ENCODE measurements at places on chromosomes 7 and 10.

GRCh38 chr10:1253523-1254353 is 197.6 kb downstream of the WDR37 start:
- no peak for DNase-seq

DNA sequence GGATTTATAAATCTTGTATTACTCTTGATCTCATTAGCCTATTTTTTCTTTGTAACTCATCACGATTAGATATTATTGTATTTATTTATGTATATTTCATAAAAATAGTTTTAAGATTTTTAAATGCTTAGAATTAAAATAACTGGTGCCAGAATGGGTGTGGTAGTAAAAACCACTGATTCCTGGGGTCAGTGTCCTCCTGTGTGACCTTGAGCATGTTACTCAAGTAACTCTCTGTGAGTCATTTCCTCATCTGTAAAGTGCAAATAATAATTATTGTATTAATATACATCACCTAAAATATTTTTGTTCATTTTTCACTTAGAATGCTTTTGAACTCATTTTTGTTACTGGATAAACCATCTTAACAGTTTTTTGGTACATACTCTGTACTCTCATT is 91.3 kb upstream of the TMEM229A start:
- no peak for DNase-seq

GRCh38 chr7:12583176-12583575 is 12.7 kb downstream of the SCIN start:
- DNase-seq: no peak

GRCh38 chr10:78176320-78177317 is 143.0 kb downstream of the RPS24 start:
- DNase-seq: no peak

- DNase-seq: no peak
Observed at GRCh38 chr7:133021196-133021595, 60.7 kb downstream of the CHCHD3 start.

DNA sequence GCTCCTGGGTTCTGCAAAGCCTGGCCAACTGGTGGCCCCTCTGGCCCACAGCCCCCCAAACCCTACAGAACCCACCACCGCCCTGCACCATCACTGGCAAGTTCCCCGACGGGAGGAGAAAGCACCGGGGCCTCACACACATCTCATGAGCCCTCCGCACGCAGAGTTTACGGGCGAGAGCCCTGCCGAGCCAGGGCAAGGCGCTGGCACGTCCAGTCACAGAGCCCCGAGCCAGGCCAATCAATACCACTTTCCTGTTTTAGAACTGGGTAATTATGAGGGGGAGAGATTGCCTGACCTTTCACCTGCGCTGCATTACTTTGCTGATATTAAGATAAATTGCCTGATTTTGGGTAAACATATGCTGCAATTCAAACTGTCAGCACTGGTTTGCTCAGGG is 113.3 kb downstream of the EBF3 start:
- DNase-seq: no peak

- DNase-seq: no peak
Observed at GRCh38 chr7:131194070-131194865, 133.4 kb upstream of the MKLN1 start.

DNA sequence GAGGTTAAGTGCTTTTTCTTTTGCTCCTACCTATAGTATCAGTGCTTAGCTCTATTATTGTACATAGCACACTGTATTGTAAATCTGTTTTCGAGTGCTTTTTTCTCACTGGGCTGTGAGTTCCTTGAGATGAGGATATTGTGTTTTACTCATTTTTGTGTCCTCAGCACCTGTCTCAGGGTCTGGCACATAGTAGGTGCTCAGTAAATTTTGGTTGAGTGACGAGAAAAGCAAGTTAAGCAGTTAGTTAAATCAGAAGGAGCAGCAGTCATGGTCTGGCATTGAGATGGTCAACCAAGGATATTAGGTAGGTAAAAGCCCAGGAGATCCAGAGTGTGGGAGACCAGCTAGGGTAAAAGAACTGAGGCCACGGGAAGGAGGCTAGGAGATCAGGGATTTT is 51.2 kb downstream of the AP3M1 start:
- no peak for DNase-seq

DNA sequence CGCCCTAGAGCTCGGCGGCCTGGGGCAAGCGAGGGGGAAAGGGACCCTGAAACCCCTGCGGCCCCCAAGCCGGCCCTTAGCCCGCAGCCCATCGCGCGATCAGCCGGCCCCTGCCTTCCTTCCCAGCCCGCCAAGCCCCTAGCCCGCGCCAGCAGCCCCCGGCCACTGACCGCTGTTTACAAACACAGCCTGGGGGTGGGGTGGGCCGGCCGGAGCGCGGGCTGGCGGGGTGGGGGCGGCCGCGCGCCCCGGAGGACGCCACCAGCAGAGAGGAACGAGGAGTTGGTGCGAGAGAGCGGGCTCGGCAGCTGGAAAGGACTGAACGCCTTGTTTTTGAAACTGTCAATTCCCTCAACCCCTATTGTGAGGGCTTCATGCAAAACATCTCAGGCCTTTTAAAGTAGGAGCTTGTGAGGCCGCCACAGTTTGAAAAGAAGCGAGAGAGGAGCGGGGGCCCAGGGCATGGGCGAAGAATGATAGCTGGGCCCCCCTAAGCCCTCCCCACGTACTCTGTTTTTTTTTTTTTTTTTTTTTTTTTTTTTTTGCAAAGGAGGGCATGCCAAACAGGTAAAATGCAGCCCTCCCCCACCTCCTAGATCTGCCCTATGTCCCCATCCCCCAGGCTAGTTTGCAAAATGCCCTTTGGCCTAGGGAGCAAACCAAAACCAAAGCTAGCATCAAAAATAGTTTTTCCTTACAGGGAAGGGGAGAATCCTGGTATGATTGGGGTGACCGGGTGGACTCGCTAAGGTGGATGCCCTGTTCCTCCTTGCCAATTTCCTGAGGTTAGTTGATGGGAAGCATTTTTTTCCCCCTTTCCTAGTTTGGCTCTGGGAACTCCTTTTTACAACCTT is 15.0 kb downstream of the SKIDA1 start:
- DNase-seq: no peak

DNA sequence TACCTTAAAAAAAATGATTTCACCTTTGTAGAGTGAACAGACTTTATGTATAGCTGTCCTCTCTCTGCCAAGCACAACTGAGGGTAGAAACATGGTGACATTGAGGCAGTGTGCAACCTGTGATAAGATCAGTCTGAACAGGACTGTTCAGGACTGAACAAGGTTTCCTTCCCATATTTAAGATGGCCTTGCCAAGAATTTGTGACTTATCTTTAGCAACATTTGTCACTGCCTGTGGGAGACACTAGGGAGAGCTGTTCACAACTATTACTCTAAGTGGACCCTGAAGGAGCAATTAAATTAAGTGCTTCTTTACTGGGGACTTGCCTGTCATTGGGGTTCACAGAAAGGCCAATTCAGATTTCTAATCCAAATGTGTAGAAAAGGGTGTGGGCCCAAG is 6.7 kb downstream of the OR13A1 start:
- DNase-seq: no peak

DNA sequence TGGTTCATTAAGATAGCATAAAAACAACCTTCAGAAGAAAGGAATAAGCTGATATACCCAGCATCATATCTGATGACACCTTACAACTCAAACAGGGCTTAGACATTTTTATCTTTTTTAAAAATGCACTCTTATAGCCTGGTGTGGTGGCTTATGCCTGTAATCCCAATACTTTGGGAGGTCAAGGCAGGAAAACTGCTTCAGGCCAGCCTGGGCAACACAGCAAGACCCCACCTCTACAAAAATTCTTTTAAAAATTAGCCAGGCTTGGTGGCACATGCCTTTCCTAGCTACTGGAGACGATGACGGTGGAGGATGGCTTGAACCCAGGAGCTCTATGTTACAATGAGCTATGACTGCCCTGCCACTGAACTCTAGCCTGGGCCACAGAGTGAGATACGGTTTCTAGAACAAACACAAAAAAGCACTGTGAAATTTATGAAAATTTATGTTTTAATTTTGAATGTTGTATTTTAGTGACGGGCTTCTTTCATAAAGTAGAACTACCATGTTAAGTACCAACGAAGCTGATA is 12.3 kb upstream of the KMT2E start:
- no peak for DNase-seq

DNA sequence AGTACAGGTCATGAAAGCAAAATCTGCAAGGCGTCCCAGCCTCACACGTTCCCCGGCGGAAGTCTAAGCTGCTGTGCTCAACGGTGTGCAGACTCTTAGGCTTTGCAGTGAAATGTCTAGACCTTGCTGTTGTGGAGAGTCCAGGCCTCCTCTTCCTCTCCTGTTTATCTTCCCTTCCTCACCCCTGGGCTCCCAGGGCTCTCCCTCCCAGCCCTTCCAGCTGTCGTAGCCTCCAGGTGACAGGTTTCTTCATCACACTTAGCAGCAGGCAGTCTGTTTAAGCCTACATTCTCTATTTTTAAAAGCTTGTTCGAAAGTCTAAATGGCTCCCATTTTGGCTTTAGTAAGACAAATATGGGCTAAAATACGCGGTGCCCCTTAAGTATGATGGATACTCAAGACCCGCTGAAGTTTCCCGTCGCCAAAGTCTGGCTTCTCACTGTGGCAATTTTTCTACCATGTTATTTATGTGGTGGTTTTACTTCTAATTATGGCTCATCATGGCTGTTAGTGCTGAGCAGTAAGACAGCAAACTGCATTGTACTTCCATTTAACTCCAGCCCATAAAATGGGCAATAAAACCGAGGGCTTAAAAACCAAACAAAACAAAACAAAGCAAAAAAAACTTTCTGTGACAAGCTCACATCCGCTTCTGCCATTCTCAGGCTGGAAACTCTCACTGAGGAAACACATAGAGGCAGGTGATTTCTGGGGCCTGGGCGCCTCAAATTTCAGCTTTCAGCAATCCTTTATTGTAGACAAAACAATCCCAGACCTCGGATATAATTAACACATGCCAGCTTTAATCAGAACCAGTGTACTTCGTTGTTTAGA is 243.2 kb downstream of the SNX10 start:
- DNase-seq: no peak

DNA sequence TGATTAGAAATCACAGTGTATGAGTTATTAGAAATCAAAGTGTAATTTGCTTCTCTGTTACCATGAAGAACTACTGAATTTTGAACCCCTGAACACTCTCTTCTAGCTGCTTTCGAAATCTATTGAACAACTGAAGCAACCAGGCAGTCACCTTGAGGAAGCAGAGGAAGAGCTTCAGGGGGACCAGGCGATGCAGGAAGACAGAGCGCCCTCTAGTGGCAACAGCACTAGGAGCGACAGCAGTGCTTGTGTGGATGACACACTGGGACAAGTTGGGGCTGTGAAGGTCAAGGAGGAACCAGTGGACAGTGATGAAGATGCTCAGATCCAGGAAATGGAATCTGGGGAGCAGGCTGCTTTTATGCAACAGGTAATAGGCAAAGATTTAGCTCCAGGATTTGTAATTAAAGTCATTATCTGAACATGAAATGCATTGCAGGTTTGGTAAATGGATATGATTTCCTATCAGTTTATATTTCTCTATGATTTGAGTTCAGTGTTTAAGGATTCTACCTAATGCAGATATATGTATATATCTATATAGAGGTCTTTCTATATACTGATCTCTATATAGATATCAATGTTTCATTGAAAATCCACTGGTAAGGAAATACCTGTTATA is 170.7 kb downstream of the HDAC9 start:
- DNase-seq: peak; percentile 79

DNA sequence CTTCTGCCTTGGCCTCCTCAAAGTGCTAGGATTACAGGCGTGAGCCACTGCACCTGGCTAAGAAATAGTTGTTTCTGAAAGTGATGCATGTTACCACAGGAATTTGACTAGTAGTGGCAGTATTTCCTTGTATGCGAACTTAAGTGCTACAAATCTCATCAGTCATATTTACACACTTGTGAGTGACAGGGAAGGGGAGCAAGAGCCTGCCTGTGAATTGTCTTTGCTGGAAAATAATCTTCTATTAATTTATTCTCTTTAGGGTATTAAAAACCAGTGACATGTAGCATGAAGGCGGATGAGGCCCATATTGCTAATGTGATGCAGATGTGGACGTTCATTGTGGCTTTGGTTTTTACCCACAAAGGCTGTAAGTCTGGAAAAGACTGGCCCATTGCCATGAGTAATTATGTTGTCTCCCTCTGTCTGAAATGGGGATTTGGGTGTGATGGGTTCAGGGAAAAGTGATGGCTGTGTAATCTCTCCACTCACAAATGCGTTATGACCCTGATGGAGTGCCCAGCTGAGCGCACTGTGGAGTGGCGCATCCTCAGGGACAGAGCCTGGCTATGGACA is 97.6 kb downstream of the CCNY start:
- DNase-seq: no peak

- no peak for DNase-seq
Observed at GRCh38 chr7:83267141-83267631, 104.5 kb upstream of the PCLO start.

GRCh38 chr10:131477457-131478121 is 166.1 kb upstream of the TCERG1L start:
- DNase-seq: no peak

DNA sequence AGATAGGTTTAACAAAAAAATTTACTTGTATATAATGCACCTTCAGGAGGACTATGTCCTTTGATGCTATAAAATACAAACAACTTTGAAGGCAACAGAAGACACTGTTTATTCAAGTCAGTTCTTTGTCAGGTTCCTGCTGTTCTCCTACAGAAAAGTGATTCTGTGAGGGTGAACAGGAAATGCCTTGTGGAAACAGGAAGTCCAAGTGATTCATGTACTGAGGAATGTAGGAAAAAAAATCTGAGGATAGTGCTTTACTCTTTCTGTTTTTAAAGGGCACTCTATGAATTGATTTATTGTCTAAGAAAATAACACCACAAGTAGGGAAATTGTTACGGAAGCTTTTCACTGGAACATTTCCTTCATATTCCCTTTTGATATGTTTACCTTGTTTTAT is 171.9 kb downstream of the HDAC9 start:
- DNase-seq: no peak

DNA sequence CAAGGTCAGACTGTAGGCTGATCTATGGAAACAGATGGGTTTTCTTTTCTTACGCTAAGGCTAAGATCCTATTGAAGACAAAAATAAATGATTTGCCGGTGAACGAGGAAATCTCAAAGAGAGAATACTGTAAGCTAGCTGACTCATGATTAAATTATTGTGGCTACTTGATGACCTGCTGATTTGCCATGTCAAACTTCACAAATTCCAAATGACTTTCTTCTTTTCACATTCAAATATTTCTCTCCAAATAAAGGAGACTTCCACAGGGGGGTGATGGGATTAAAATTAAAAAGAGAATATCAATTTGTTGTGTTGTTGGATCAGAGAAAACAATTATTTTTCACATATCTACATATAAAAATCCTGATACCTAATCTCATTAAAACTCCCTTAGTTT is 860.6 kb upstream of the ZWINT start:
- no peak for DNase-seq

DNA sequence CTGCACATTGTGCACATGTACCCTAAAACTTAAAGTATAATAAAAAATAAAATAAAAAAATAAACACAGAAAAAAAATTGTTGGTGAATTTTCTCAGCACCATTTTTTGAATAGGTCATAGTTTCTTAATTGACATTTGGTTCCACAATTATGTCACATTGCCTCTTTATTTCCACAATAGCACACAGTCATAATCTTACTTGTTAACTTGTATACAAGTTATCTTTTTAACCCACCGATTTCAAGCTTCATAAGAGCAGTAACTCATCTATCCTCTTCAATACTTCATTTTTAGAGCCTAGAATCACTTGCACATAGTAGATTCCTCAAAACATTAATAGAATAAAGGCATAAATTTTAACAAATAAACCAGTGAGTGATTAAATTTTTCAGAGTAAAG is 1425.1 kb upstream of the LRRTM3 start:
- no peak for DNase-seq
